ENCODE measurements at places on chromosomes 1 and 21.

DNA sequence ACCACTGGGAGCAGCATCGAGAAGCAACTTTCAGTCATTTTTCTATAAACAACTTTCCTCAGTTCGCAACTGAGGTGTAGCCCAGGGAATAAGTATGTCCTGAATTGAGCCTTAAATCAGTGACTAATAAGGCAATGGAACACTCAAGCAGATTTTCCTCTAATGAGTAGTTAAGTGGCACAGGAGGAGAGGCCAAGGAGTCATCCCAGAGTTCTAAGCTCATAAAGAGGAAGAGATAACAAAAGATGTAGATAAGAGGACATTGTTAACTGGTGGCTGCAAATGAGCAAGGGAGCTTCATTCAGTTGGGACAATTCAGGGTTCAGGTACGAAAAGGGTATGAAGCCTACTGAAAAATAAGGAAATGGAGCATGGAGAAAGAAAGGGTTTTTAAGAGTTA is 64.5 kb downstream of the LRRC40 start:
- no peak for DNase-seq

- no peak for DNase-seq
These were observed 12.8 kb downstream of the S100PBP start for GRCh38 chr1:32830092-32830852.

DNA sequence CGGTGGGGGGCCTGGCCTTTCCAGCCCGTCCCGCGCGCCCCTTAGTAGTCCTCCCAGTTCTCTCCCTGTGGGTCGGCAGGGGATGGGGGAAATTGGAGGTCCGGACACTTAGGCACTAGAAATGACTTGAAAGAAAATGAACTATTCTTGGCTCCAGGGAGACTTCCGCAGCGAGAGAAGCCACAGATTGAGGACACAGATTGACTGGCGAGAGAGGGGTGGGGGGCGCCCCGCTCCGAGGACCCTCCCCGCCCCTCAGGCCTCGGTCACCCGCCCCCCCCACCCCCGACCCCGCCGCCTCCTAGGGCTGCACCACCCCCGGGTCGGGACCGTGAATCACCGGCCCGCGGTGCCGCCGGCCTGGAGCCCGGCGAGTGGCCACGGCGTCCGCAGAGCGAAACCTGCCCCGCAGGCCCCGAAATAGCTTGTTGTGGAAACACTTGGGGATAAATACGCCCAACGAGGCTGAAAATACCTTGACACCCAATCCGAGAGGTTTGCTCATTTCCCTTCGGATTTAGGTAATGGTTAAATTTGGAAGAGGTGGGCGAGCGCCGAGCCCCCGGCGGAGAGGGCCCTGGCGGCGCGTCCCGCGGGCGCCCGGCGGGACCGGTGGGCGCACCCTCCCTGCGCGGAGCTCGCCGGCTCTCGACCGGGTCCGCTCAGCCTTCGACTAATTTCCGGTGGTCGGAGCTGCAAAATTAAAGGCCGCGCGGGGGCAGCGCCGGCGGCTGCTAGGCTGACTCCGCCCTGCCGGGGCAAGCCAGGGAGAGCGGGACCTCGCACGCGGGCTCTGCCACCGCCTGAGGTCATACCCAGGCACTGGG is at the start of gene GFI1:
GFI1 (minus strand) TSS at position 675 of the 827 bp plus-strand sequence. CDS start 3,438 bp downstream, outside the sequence.
- peak; percentile 92 for DNase-seq

GRCh38 chr1:66951513-66951912 is 26.7 kb downstream of the MIER1 start:
- DNase-seq = no peak

DNA sequence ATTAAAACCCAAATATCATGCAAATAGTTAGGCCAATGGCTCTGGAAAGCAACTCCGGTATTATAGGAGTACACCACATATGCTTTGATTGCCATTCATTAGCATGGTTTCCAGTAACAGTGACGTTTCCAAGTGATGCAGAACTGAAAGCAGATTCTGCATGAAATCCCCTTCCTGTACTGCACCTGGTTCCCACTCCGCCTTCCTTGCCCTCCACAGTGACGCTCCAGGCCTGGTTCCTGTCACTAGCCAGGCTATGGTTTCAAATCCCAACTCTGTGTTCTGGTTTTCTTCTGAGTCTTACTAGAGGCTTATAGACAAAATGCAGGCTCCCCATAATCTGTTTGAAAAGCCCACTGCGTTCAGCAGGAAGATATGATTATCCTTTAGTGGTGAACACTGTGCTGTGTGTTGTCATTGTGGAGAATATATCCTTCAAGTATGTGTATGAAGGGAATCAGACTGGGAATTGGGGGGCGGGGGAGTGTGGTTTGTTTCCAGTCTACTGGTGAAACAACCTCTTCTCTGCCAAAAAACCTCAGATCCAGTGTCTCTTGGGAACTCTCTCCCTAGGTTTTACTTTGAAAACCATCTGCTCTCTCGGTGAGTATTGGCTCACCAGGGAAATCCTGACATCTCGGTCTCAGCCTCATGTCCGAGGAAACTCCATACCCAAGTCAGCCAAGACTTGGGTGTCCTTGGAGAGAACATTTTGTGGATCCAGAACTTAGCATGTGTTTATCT is 78.7 kb downstream of the TYW3 start:
- DNase-seq = no peak

DNA sequence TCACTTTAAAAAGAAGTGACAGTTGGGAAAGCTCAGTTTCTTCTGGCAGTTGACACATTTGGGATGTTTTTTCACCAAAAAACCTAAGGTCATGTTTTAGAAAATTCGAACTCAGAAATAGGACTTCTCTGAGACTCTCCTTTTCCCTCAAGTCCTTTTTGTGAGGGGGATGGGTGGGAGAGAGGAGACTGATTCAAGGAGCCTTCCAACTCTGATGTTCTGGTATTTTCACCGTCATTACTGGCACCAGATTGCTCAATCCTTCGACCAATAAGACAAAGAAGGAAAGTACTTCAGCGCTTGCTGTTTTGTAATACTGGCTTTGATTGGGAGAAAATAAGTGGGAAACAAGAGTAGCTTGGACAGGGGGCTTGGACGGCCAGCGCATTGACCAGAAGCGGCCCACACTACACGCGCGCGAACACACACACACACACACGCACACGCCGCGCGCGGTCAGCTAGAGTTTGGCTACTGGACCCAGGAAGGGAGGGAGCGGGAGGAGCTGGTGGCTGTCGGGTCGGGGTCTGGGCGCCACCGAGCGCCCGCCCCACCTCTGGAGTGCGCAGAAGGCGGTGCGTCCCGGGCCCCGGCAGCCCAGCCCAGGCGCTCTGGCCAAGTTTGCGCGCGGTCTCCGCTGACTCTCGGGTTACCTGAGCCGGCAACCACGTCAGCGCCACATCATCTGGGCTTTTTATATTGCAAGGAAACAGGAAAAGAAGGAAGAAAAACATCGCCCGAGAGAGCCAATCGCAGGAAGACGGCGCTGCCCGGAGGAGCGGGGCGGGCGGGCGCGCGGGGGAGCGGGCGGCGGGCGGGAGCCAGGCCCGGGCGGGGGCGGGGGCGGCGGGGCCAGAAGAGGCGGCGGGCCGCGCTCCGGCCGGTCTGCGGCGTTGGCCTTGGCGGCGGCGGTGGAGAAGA is at the start of gene KCNK1:
KCNK1 (plus strand) TSS at position 855 of the 921 bp plus-strand sequence; CDS start at position 921, 66 bp downstream.
- no peak for DNase-seq

- DNase-seq = no peak
These were observed 90.6 kb upstream of the SIM2 start for GRCh38 chr21:36608041-36608896.

DNA sequence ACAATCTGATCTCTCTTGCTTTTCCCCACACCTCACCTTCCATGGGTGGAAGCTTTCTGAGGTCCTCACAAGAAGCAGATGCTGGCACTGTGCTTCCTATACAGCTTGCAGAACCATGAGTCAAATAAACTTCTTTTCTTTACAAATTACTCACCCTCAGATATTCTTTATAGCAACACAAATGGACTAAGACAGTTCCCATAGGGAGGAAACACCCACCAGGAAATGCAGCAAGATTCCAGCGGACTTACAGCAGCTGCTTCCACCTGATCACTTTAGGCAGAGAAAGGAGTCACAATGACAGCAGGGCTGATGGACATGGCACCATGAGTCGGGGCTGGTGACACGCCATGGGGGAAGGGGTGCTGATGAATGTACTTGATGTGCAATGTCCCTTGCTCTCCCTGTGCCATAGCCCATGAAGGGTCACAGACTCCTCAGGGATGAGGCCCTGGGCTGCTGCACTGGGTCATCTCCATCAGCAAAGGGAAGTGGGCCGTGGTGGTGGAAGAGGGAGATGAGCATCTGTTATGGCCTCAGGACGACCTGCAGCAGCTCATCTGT is 53.9 kb downstream of the PRSS38 start:
- DNase-seq = no peak

DNA sequence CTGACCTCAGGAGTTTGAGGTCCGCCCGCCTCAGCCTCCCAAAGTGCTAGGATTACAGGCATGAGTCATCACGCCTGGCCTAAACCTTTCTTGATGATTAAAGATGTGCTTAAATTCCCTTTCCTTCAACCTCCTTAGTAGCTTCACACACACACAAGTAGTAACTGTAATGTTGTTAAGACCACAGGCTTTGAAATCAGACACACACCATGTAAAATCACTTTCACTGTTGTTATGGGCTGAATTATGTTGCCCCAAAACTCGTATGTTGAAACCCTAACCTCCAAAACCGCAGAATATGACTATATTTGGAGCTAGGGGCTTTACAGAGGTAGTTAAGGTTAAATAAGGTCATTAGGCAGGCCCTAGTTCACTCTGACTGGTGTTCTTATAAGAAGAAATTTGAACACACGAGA is 180.2 kb downstream of the NR5A2 start:
- DNase-seq = peak; percentile 8

DNA sequence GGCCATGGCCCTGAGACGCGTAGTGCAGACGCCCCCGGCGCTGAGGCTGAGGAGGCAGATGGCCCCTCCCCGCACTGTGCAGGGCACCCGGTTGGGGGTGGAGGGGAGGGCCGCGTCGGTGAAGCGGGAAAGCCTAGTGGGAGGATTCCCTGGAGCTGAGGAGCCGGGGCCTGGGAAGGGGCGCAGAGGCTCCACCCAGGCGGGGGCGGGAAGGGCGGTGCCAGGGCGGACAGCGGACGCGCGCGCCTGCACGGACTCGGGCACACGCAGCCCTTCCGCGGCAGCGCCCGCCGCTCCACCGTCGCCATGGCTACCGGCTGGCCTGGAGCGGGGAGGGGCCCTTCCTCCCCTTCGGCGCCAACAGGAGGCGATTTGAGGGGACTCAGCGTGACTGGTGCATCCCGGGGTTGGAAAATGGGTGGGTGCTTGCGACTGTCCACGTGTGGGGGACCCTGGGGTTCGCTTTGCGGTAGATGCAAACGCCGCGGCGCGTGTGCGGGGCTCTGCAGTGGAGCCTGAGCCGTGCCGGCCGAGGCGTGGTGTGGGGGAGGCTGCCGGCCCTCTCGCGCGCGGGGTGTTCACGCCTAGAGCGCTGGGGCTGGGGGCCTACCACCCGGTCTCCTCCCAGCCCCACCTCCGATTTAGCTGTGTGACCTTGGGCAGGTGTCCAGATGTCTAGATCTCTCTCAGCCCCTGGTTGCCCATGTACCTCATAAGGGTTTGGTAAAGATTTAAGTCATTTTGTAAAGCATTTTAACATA is 35.1 kb downstream of the PTPRF start:
- peak; percentile 69 for DNase-seq

DNA sequence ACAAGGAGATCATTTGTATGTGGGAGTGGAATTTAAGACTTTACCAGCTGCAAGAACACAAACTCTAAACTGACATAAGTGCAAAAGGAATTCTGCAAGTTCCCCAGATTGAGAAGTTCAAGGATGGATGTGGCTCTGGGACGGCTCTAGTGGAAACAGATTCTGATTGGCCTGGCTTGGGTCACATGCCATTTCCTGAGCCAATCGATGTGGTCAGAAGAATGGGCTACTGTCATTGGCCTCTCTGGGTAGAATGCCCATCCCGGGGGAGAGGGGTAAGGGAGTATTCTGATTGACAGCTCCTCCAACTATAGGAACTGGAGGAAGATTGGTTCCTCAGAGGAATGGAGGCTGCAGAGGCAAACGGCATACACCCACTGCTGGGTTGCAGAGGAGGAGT is 6.0 kb upstream of the IFNLR1 start:
- DNase-seq = no peak

- no peak for DNase-seq
These were observed 9.7 kb downstream of the CA6 start for GRCh38 chr1:8955406-8955805.

DNA sequence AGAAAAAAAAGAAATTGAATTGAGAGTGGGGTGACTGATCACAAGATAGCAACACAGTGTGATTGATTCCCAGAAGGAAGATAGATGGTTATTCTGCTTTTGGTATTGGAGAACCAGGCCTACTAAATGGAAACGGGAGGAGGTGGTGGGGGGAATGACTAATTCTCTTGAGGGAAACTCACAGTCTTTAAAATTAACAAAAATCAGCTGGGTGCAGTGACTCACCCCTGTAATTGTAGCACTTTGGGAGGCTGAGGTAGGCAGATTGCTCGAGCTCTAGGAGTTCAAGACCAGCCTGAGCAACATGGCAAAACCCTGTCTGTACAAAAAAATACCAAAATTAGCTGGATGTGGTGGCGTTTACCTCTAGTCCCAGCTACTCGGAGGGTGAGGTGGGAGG is 134.6 kb upstream of the PDE4B start:
- peak; percentile 6 for DNase-seq

DNA sequence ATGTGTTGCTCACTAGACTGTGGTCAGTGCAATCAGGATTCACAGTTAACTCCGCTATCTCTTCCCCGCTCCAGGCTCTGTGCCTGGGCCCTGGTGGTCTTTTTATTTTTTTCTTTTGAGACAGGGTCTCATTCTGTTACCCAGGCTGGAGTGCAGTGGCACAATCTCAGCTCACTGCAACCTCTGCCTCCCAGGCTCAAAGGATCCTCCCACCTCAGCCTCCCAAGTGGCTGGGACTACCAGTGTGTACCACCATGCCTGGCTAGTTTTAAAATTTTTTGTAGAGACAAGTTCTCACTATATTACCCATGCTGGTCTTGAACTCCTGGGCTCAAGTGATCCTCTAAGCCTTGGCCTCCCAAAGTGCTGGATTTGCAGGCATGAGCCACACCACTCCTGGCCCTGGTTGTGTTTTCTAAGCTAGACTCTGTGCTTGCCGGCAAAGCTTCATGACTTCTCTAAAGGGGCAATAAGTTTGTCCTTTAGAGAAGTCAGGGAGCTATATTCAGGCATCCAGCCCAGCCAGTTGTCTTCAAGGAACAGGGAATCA is 1.4 kb downstream of the RCSD1 start:
- DNase-seq = no peak

- DNase-seq = no peak
These were observed 1.8 kb upstream of the PGLYRP4 start for GRCh38 chr1:153350321-153350957.

DNA sequence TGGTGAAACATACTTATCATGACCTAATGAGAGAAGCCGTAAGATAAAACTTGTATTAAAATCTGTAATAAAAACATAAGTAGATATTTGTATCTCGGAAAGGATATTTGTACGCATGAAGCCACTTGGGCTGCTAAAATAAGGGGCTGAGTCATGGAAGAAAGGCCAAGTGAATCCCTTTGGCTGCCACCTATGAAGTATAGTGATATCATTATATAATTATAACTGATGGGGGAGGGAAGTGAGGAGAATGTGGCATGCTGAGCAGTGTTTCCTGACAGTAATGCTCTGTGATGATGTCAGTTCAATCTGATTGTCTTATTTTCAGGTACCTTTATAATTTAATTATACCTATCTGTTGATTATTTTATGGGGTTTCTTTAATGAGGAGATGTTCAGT is 13.6 kb downstream of the RWDD3 start:
- no peak for DNase-seq

Data from activated CD8-positive, alpha-beta T cell treated with anti-CD3 and anti-CD28 coated beads for 36 hours (primary cell).